NCI-H2081 (cell line): ENCODE measurements at places on chromosomes 11 and 22.

DNA sequence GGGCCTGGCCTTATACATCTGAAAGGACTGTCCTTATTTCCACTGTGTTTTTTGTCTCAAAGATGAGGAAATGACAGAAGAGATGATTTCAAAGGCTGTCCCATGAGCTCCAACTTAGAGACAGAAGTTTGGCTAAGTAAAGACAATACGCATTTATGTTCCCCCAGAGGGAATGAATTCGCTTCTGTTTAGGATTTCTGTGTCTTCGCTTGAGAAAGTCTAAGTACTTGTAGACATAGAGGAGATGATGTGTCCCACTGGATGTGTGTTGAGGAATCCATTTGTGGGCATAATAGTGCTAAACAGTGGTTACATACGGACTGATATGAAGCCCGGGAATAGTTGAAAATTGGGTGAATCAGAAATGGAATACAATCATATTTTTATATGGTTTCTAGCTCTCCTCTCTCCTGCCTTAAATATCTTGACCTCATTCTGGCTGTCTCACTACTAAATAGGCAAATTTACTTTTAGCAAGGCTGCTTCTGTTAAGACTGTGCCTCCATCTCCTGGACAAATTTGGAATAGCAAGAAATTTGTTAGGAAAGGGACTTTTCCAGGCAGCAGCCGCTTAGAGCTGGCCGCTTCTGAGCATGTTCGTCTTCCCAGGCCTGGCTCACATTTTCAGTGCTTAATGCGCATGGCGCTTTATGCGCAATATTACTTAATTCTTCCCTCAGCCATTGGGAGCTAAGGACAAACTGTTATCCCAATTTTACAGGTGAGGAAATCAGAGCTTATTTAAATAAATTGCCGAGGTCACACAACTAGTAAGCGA lies 1.9 kb upstream of the PEX26 start:
- DNase-seq: peak; percentile 85

DNA sequence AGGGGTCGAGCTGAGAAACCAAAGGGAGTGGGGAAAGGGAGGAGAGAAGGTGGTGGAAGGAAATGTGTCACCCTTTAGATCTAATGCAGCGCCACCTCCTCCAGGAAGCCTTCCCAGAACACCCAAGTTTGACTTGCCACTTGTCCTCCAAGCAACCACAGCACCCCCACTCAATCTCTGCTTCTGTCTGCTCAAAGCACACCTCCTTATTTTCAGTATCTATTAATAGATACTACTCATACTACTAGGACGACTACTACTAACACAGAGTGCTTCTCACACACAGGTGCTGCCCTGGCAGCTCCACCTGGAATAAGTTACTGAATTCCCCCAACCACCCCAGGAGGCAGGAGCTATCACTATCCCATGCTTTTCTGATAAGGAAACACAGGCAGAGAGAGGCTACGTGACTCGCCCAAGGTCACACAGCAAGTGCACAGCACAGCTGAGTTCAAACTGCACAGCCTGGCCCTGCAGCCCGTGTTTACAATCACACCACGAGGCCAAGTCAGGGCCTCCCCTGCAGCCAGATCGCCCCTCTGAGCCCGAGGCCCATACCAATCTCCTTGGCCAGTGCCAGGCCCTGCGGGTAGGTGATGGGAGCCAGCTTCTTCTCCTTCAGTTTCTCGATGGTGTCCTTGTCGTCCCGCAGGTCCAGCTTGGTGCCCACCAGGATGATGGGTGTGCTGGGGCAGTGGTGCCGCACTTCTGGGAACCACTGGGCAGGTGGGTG lies 13.2 kb downstream of the RAC2 start:
- DNase-seq: no peak

GRCh38 chr11:122399375-122399774 lies 256.1 kb upstream of the UBASH3B start:
- DNase-seq: no peak

- no peak for DNase-seq
Observed at GRCh38 chr11:98296091-98296880, 724.5 kb upstream of the CNTN5 start.

DNA sequence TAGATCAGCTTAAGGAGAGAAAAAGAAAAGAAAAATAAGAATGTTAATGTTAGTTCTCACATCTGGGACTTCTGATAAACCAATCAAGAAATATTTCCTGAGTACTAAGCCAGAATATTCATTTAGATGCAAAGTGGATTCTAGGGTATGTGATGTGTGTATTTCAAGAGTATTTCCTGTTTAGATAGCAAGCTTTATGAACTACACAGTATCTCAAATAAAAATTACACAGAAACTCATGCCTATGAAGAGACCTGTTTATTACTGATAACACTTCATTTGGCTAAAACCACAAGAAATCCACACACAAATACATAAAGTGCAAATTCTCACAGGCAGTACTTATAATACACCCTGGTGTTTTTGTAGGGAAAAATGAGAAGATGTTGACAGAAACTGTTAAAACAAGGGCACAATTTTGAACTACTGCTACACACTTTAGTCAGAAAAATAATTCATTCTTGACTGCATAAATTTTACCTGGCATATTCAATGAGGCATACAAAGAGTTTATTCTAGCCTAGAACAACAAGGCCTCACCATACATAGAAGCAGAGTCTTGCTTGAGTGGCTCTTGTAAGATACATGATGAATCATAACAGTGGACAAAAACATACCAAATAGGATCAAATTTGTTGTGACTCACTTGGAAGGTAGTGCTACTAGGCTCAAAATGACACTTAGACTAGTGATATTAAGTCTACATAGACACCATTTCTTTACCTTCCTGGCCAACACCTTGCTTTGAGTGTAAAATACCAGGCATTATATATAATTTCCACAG lies 18.8 kb upstream of the P4HA3 start:
- no peak for DNase-seq

GRCh38 chr11:19506816-19507486 lies 205.7 kb upstream of the NAV2 start:
- peak; percentile 2 for DNase-seq

- no peak for DNase-seq
Observed at GRCh38 chr22:49642331-49642730, 185.3 kb downstream of the BRD1 start.

GRCh38 chr11:81286550-81286949 lies 1447.1 kb downstream of the FAM181B start:
- no peak for DNase-seq

DNA sequence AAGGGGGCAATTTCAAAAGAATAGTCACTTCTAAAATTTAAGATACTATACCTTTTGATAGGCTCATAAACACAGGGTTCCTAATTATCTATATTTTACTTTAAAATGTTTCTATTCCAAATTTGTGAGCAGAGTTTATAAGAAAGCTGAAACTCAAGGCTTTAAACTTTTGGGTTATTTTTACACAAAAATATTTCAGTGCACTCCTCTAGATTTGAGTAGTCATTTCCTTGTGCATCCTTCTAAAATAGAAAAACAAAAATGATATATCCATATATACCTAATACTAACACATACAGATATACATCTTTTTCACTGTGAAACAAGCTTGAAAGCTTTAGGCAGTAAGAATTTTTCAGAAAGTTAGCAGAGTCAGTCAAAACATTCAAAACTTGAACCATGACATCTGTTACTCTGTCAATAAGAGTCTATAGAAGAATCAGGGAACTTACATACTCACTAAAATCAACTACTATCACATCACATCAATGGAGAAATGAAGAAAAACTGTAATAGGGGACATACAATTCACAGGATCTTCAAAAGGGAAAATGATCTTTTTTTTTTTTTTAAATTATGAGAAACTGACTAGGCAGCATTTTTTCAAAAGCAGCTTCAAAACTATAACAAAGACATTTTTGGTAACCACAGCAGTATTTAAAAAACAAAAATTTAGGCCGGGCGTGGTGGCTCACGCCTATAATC lies 5.1 kb downstream of the PHF21A start:
- no peak for DNase-seq

DNA sequence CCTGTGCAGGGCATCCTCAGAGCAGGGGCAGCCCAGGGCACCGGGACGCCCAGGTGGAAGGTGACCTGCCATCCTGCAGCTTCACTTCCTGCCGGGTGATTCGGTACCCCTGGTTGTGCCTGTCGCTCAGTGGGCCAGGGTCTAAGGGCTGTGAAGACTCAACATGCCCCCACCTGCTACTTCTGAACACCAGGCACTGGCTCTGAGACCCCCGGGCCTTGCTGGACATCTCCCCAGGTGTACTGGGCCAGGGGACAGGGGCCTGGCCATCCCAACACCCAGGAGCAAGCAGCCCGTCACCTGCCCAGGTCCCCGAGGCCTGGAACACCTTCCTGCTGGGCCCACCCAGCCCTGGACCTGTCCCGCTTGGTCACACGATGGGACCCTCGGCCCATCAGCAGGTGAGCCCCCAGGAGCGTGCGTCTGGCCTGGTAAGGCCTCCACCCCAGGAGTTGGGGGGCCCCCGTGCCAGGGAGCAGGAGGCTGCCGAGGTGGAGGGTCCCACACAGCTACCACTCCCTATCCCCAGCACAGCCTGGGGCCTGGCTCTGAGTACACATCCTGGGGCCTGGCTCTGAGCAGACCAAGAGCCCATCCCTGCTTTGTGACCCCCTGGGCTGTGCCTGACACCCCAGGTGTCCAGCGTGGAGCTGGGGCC lies 3.9 kb upstream of the MUC5B start:
- DNase-seq: no peak

DNA sequence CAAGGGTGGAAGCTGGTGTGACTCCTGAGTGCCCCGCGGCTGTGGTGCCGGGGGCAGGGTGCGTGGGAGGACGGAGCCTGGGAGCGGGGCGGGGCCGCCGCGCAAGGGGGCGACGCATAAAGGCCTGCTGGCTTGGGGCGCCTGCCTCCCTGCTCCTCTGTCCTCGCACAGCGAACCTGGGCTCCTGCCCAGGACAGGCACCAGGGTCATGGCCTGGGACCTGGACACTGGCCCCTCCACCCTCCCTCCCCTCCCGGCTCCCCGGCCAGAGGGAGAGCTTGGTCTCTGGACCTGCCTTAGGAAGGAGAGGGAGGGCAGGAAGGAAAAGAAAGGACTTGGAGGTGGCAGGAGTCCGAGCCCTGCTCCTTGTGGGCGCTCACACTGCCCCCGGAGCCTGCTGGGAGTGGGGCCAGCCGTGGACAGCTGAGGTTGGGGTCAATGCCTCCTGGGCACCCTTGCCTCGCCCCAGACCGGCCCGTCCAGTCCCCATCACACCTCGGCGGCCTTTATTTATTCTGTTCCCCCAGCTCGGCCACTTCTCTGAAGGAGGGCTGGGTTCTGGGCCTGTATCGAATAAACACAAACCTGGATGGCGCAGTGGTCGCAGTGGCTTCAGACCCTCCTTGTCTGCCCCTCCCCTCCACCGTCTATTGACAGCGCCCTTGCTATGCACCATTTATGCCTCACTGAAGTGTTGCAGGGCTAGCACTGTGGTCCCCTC lies 8.7 kb downstream of the SLC16A8 start:
- DNase-seq: no peak
